Glutamatergic neuron (in vitro differentiated cells): ENCODE measurements at places on chromosomes 6 and 20.

GRCh38 chr20:54115172-54115854, 44.9 kb upstream of the BCAS1 start:
- DNase-seq: no peak

GRCh38 chr6:33987531-33988021, 158.3 kb downstream of the GRM4 start:
- DNase-seq: no peak

DNA sequence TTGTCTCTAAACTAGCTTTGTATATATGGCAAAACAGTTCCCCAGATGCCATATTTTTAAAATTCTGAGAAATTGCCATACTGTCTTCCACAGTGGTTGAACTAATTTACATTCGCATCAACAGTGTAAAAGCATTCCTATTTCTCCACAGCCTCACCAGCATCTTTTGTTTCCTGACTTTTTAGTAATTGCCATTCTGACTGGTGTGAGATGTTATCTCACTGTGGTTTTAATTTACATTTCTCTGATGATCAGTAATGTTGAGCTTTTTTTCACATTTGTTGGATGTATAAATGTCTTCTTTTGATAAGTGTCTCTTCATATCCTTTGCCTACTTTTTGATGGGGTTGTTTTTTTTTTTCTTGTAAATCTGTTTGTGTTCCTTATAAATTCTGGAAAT, 1222.7 kb upstream of the CITED2 start:
- DNase-seq: no peak

DNA sequence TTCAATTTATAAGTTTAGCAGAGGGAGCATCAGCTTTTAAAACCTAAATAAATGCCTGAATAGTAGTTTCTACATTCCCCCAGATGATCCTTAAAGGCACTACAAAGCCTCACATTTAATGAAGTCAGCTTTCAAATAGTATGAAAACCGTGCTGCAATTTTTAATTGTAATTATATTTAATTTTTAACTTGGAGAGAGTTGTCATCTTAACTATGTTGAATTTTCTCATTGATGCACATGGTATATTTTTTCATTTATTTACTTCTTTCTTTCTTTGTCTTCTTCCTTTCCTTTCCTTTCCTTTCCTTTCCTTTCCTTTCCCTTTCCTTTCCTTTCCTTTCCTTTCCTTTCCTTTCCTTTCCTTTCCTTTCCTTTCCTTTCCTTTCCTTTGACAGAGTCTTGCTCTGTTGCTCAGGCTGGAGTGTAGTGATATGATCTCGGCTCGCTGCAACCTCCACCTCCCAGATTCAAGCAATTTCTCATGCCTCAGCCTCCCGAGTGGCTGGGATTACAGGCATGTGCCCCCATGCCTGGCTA, 7.7 kb upstream of the SF3B5 start:
- DNase-seq: no peak

DNA sequence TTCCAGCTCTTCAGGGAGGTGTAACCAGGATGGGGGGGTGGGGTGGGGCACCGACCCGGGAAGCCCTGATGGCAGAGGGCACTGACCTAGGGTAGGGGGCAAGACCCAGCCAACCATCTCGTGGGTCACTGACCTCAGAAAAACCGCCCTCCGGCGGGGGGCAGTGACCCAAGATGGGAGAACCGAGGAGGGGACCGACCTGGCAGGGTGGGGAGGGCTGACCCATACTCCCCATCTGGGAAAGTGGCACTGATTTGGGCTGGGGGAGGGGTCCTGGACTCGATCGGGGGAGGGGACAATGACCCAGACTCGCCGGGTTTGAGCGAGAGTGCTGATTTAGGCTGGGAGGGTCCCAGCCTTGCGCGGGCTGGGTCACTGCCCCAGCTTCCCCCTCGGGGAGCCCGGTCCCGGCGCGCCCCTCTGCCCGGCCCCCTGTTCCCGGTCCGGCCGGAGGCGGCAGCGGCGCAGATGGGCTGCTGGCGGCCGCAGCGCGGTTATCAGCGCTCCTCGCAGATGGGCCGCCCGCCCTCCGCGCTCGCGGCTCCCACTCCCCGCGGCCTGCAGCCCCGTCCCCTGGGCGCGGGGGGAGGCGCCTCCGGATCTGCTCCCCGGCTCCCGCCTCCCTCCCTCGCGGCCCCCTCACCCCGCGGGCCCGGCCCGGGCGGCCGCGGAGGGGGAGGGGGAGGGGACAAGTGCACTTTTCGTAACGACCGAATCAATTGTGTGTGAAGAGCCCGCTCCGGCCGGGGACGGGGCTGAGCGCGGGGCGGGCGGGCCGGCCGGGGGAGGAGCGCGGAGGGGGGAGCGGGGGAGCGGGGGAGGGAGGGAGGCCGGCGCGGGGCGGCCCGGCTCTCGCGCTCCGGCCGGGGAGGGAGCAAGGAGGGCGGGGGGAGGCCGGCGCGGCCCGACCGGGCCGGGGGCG, 2.2 kb downstream of the NOL4L start:
- DNase-seq: peak; percentile 90

DNA sequence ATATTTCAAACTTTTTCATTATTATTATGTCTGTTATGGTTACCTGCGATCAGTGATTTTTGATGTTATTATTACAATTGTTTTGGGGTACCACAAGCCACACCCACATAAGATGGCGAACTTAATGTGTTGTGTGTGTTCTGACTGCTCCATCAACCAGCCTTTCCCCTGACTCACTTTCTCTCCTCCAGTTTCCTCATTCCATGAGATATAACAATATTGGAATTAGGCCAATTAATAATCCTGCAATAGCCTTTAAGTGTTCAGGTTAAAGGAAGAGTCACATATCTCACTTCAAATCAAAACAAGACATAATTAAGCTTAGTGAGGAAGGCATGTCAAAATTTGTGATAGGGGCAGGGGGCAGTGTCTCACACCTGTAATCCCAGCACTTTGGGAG, 16.3 kb upstream of the POPDC3 start:
- DNase-seq: no peak

DNA sequence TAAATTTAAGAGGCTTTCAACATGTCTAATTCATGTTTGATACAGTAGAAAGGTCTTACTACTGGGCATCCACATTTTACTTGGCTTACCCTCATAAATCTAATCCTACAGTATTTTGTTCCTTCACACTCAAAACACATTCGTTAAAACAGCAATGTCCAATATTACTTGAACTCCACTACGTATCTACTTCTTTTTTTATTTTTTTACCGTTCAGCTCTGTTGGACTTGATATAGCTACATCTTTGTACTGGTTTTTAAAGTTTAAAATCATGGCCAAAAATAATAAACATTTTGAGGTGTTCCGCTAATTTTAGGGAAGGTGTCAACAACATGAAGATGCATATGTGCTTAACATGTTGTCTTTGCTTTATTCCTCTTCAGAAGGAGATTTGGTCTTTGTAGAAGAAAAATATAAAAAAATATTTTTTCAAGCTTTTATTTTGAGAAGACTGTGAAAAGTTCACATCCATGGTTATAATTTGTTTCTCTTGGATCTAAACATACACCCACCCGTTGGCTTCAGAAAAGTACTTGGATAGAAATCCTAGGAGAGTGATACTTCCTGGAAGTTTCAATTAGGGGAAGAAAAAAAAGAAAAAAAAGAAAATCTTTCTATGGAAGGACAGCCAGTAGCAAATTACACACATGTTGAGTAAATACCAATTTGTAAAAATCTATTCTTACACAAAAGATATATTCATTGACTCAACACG, 71.5 kb downstream of the EPB41L2 start:
- DNase-seq: no peak

GRCh38 chr6:135066806-135067205, 12.2 kb upstream of the HBS1L start:
- no peak for DNase-seq

DNA sequence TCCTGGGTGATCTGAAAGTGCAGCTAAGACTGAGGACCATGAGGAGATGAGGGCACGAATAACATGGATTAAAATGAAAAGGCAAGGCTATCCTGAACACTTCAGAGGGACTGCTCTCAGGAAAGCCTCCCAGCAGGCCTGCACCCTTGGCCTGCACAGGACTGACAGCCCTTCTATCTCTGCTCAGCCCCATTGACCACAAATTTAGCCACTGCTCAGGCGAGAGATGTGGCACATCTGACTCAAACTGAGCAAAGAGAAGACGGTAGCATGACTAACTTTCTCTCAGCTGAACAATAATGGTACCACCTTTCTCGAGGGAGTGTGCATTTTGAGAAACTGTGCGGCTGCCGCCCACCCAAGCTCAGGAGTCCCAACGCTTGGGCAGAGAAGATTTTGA, 257.5 kb downstream of the ADGB start:
- DNase-seq: no peak

DNA sequence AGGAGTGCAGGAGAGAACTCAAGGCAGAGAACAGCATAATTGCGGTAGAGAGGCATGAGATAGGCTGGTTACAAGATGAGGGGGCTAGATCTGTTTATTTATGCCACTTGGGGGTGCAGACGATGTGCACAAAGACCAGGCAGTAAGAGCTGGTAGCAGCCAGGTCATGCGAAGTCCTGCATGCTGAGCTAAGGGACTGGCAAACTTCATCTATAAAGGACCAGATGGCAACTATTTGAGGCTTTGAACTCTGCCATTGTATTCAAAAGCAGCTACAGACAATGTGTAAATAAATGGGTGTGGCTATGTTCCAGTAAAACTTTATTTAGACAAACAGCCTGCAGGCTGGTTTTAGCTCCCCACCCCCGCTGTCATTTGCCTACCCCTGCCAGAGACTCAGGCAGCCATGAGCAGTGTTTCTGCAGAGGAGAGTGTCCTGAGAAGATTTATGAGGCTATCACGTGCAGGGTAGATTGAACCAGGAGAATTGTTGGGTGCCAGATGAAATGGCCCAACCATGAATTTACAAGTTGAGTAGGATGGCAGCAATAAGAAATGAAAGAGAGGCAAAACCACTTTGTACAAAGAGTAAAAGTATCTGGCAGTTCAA, 253.4 kb upstream of the MOCS1 start:
- DNase-seq: no peak

DNA sequence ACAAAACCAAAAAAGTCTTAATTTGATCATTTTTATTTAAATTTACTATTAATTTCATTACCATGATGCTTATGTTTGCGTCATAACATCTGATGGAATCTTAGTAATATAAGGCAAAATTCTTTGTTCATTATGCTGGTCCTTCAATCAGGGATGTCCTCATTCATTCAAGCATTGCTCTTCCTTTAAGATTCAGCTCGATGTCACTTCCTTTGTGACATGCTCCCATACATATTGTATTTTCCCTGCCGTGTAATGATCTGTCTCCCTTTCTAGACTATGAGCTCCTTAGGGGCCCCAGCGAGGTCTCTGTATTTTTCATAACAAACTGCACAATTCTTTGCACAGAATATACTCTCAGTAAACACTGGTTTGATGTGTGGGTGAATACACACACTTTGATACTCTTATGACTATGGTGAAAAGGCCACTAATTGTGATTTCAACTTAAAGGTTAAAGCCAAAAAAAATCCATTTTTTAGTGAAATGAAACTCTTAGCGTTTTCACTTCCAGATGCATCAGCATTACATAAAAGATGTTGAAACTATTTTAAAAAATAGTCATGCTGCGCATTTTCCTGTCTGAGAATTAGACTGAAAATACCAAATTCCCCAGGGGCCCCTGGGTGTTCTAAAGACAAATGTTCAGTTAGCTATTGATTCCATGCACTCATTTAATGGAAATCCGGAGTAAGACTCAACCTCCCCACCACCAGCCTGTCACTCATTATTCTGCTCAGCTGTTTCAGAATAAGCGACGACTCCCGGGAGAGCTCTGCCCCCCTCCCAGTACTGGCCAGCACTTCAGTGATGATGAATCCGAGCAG, 169.7 kb downstream of the ATXN1 start:
- peak; percentile 69 for DNase-seq

DNA sequence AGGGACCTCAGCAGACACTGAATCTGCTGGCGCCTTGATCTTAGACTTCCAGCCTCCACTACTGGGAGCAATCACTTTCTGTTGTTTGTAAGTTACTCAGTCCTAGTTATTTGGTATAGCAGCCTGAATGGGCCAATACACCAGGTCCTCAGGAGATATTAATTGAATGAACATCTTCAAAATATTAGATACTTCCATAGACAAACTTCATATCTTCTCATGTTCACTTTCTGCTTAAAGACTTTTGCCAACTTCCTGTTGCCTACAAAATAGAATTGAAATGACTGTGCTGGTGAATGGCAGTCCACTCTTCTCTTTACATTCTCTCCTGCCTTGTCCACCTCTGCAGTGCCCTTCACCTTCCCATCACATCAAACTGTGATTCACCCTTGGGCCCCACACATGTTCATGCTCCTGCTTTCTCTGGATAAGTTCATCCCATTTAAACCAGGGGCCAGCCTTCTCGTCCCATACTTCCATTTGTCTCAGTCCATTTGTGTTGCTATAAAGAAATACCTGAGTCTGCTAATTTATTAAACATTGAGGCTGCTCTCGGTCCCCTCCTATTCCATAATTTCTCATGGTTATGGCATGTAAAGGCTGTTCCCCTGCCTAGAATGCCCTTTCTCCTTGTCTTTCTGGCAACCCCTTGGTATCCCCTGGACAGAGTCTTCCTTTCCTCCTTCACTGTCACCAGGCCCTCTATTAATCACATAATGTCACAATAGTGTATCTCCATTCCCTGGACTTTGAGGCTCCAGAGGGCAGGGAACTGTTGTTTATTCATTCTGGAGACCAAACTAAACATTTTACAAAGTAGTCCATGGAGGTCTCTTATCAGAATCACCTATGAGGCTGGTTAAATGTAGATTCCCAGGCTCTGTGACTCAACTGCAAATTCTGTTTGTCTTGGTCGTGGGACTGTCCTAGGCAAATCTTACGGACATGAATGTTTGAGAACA, 148.3 kb upstream of the TMEM170B start:
- no peak for DNase-seq

DNA sequence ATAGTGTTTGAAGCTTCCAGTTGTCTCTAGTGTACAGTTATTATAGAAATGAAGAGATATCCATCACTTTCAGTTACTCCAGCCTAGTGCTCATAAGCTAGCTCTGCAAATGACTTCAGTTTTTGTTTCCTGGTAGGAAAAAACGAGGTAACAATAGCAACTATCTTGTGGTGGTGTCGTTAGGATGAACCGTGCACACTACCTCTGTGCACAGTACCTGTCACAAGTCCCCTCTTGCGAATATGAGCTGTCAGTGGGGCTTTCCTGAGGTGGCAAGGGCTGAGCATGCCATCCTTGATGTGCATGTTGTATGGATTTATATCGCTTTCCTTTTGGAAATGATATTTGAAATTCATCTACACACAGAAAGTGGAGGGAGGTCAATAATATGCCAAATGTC, 151.8 kb downstream of the ARID1B start:
- no peak for DNase-seq

GRCh38 chr20:40785346-40785745, 96.3 kb upstream of the MAFB start:
- no peak for DNase-seq

GRCh38 chr6:132198040-132198439, 203.2 kb downstream of the MOXD1 start:
- DNase-seq: no peak

GRCh38 chr6:15620611-15621010, 42.2 kb downstream of the DTNBP1 start:
- DNase-seq: no peak
